ENCODE measurements at places on chromosomes 5 and 9. TPM values are rescaled to one million over a fixed set of nuclear protein-coding genes. Genes with fewer than 3 reads are reported as not detected.

The TOR4A gene
- 11.6 TPM for total RNA-seq

The BTNL8 gene
- not detected for total RNA-seq

The CER1 gene
- not detected for total RNA-seq

The ECSCR gene
- total RNA-seq: 1.4 TPM

The GGTA1 gene
- 0.12 TPM for total RNA-seq

The NPM1 gene
- 2,729 TPM for total RNA-seq

The KCNT1 gene
- not detected for total RNA-seq

The C9orf85 gene
- 9.8 TPM for total RNA-seq

The CBY3 gene
- 0.66 TPM for total RNA-seq

The MARCOL gene
- not detected for total RNA-seq

The OGN gene
- total RNA-seq: not detected

The TAS2R1 gene
- not detected for total RNA-seq

The FOXI1 gene
- total RNA-seq: not detected

The AHRR gene
- 23.7 TPM for total RNA-seq

The PCDHGB2 gene
- total RNA-seq: 0.93 TPM

The SPATA31A7 gene
- not detected for total RNA-seq

The SPAG8 gene
- total RNA-seq: 0.66 TPM

The PRDM9 gene
- not detected for total RNA-seq

The SPEF2 gene
- 4.6 TPM for total RNA-seq

The ATP10B gene
- total RNA-seq: not detected

Measured in activated T-helper 1 cell treated with anti-CD3 and anti-CD28 coated beads, Interleukin-12 subunit alpha, Interleukin-12 subunit beta, Interleukin-2, Interleukin-4 antibody, amounts not matched to agents 30 ng/mL and 10 ng/mL and 1 ng/mL, durations not matched to agents 14 hours and 24 hours and 36 hours (primary cell).